EH (cell line): ENCODE measurements at places on chromosomes 3 and 15.

GRCh38 chr3:13004376-13004775, 68.9 kb downstream of the IQSEC1 start:
- no peak for DNase-seq

- DNase-seq = peak; percentile 6
These were observed 1181.9 kb downstream of the ROBO2 start for GRCh38 chr3:78221796-78222195.

- DNase-seq = no peak
These were observed 31.2 kb downstream of the GOLGB1 start for GRCh38 chr3:121718205-121718846.

DNA sequence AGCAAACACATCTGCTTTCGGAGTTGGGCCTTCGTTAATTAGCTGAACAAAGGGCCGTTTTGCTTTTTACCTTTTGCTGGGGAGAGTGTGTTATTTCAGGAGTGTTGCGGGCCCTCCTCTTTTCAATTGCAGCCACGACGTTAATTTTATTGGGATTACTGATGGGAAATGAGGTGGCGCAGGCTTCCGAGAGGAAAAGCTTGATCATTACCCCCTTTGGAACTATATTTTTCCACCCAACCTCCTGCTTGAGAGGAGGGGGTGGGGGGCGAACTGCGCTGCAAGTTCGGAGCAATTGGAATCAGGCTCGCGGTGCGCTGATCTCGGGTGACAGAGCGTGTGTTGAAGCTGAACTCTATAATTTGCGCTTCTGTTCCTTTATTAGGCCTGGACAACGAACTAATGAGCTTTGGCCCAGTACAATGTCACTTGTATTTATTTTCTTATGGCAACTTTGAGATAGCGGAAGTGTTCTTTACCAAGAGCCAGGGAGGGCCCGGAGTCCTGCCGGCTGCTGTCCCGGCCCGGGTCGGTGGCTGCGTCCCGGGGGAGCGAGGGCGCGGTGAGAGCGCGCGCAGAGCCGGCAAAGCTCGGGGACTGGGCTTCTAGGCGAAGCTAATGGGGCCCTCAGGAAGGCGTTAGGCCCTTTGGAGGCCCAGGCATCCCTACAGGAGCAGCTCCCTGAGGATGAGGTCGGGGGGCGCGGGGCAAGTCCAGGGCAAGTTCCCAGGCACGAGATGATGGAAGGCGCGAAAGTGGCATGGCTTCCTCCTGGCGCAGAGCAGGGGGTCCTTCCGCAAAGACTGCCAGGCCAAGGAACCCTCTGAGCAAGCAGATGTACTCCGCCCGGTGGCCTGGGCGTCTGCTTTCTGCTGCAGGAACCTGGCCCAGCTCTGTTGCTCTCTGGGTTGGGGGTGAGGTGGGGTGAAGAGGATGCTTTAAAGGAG, 12.9 kb downstream of the NR2F2 start:
- DNase-seq = no peak

DNA sequence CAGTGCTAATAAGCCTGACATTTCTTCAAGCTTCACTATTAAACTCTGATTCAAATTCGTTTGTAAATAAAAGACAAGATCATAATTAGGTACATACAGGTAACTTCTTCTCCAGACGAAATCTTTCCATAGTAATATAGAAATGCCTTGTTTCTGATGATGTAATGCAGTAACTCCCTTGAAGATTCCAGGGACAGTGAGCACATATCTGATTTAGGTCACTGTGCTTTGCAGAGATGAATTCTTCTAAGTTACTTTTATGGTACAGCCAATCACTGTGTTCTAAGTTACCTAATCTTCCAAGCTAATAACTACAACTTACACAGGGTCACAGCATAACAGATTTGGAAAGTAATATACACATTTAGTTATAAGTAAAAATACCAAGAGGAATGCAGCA, 27.6 kb downstream of the SLC4A7 start:
- DNase-seq = peak; percentile 25

- no peak for DNase-seq
These were observed at the start of gene AGBL1 for GRCh38 chr15:86079508-86080266. AGBL1 (plus strand) TSS chr15:86079871.

- peak; percentile 25 for DNase-seq
These were observed 94.4 kb downstream of the TMCO5A start for GRCh38 chr15:38028869-38029268.

DNA sequence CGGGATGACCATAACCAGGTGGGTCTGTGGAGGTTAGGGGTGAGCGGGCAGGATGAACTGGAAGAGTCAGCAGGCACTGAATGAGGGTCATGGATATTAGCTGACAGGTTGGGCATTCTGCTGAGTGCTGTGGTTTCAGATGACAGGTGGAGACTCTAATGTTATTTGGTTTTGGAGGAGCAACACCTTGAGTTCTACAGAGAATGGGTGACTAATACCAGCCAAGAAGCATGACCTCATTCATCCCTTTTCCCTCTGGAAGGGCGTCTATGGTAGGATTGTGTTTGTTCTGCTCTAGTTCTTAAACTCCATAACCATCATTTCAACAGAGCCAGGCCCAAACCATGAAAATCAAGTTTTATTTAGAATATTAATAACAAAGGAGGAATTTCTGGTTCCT, 550.7 kb upstream of the LMCD1 start:
- DNase-seq = no peak
